ENCODE measurements at places on chromosomes 12 and 14.

- DNase-seq = no peak
Measured at GRCh38 chr12:123807670-123808069, 45.6 kb downstream of the DNAH10 start.

- DNase-seq = peak; percentile 60
Measured at GRCh38 chr12:118377884-118378470, 1.6 kb downstream of the SUDS3 start.

DNA sequence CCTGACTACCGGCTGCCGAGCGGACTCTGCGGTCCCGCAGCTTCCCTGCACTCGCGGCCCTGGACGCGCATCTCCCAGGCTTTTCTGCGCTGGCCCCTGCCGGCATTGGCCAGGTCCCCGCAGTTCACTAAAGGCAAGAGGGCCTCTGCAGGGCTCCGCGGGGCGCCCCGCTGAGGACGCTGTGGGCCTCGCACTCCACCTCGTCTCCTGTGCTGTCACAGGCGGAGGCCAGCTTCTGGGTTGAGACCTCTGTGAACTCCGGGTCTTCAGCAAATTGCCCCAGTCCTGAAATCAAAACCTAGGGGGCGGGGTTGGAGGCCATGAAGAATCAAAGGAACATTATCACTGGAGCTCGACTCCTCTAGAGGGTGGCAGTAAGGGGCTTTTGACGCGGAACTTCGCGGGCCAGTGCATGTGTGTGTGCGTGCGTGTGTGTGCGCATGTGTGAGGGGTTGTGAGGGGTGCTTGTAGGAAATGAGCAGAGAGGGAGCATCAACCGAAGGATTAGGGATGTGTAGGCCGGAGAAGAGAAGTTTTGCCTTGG, 68.5 kb upstream of the CAPRIN2 start:
- DNase-seq = peak; percentile 32

- no peak for DNase-seq
Measured at GRCh38 chr12:87783467-87783866, 245.7 kb downstream of the C12orf50 start.

- DNase-seq = peak; percentile 59
Measured at GRCh38 chr12:8549381-8549780, 8.7 kb upstream of the CLEC4E start.

- peak; percentile 60 for DNase-seq
Measured at GRCh38 chr12:19530637-19531023, 91.3 kb downstream of the AEBP2 start.

DNA sequence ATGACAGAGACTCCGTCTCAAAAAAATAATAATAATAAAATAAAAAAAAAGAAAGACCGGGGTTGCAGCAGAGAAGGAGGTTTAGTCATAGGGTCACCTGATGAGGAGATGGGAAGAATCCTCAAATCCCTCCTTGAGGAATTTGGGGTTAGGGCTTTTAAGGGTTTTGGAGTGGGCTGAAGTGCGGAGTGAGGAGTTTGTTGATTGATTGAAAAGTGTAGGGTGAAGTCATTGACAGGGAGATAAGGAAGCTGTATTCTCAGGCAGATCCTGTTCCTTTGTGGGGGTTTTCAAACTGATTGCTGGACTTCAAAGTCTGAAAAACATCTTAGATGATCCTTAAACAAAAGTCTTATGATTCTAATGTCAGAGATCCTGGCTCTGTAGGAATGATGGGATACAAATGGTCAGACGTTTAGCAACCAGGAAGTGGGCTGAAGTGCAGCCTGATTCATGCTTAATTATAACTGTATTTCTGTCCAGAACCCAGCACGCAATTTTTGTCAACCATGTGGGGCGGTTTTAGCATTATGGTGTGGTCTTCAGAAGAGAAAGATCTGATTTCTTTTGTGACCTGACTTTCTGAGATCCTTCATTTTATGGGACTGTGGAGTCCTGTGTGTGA, 16.0 kb downstream of the FNTB start:
- DNase-seq = peak; percentile 84

- DNase-seq = no peak
Measured at GRCh38 chr14:97025722-97026121, 228.5 kb downstream of the VRK1 start.

GRCh38 chr14:72594099-72594901, 299.6 kb downstream of the DPF3 start:
- DNase-seq = no peak

GRCh38 chr12:94277426-94278000, 129.1 kb downstream of the PLXNC1 start:
- DNase-seq = peak; percentile 79

DNA sequence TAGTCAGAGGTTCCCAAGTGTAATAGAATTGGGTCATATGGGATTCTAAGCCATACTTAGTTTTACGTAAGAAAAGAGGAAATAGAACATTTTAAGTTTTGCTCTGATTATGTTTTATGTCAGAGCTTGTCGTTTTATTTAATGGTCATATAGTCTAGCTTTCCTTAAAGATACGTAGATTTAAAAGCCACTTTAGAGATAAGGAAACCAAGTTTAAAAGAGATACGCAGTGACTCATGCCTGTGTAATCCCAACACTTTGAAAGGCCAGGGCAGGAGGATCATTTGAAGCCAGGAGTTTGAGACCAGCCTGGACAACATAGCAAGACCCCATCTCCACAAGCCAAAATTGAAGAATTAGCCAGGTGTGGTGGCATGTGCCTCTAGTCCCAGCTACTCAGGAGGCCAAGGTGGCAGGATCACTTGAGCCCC, 19.5 kb downstream of the MAPK1IP1L start:
- no peak for DNase-seq

DNA sequence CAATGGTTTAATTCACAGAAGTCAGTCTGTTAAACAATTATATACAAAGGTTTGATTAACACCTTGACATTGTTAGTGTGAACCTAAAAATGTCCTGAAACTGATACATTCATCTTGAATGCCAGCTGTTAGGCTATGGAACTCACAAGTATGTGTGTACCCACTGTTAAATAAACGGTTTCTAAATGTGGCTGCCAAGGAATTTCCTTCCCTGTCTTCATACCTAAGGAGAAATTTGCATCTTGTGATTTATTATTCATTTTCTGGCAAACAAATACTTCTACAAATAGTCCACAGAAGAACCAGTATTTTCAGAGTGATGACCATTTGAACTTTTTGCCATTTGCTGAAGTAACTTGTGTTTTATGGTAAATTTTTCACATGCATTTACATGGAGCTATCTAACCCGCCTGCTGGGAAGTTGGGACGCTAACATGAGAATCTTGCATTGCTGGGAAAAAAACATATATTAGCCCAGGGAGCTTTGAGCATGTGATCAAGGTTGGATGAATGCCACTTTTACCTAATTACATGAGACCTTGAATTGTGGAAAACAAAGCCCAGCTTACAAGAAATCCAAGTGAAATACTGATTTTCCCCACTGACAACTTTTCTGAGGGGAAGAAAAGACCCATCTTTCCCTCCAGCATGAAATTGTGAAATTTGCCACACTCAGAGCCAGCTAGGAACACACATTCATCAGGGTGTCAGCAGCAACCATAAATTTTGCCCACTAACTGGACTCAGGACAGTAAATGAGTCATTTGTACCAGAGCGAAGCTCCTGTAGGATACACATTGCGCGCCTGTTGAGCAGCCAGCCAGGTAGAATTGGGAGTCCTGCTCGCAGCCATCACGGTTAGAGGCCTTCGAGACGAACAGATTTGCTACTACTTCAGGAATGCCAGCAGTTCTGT, 118.0 kb downstream of the KICS2 start:
- DNase-seq = peak; percentile 89

GRCh38 chr12:41970744-41971143, 173.9 kb downstream of the GXYLT1 start:
- DNase-seq = no peak

DNA sequence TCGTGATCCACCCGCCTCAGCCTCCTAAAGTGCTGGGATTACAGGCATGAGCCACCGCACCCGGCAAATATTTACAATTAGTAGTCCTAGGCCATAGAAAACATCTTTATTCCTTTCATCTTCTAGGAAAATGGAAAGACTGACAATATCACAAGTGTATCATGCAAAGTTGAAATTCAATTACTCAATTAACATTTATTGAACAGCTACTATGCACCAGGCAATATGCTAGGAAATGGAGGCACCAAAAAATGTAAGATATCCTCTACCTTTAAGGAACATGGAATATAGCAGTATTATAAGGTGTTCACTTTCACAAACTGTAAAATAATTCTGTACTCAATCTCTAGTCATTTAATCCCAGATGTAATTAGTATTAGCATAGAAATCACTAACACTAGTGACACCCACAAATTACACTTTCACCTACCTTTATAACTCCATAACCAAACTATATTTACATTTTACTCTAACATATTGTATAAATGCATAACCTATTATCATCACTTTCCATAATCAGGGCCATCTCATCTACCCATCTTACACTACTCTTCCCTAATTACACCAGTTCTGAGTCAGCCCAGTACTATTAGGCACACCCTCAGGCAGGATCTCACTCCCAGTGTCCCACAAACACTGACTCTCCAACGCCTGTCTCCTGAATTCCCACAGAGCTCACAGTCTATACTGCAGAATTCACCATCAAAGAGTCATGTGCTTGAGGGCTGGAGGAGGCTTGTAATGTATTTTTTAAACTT, 10.4 kb downstream of the CORO1C start:
- peak; percentile 71 for DNase-seq

DNA sequence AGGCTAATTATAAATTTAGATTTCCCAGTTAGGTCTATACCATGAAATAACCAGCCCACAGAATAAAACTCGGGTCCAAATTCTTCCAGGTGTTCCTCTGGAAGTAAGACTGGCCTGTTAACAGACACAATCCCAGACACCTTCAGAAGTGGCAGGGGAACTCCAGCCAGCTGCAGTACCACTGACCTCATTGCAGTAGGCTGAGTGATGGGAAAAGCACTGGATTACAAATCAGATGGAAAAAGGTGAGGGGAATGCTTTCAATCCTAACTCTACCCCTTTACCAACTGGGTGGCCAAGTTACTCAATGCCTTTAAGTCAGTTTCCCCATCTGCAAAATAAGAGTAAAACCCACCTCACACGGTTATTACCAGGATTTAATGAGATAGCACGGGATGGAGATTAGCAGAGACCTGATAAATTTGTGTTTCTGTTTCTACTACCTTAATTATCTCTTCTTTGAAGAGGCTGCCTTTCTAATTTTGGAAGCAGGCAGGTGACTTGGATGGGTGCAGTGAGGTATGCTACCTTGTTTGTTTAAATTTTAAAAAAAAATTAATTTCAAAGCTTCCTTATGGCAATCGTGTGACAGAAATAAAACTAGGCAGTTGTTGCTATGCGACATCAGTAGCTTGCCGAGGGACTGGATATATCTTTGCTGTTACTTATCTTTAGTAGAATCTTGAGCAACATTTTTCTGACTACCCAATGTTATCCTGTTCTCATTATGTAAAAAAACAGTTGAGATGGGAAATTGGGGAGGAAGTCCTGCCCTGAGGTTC, 167.3 kb upstream of the GRIN2B start:
- DNase-seq = no peak

DNA sequence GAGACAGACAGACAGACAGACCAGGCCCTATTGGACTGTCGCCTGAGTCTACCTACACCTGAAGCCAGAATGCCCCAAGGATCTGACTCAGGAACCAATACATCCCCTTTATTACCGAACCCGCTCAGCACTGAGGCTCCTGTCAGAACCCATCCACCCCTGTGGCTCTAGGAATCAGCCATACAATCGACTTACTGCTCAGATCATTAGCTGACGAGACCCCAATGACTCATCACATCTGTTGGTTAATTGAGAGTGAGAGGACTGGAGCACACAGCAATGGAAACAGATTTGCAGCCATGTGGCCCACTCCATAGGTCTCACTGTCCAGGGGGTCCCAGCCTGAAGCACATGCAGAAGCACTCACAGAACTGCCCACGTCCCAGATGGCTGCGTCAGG, 15.2 kb downstream of the ITPK1 start:
- no peak for DNase-seq

- no peak for DNase-seq
Measured at GRCh38 chr12:51600721-51601120, 9.7 kb downstream of the SCN8A start.

GRCh38 chr12:72836194-72836593, 564.0 kb downstream of the TRHDE start:
- no peak for DNase-seq

- DNase-seq = no peak
Measured at GRCh38 chr12:47209014-47209413, 129.3 kb upstream of the AMIGO2 start.

GRCh38 chr14:77177702-77178101, 3.9 kb upstream of the TMEM63C start:
- peak; percentile 19 for DNase-seq

DNA sequence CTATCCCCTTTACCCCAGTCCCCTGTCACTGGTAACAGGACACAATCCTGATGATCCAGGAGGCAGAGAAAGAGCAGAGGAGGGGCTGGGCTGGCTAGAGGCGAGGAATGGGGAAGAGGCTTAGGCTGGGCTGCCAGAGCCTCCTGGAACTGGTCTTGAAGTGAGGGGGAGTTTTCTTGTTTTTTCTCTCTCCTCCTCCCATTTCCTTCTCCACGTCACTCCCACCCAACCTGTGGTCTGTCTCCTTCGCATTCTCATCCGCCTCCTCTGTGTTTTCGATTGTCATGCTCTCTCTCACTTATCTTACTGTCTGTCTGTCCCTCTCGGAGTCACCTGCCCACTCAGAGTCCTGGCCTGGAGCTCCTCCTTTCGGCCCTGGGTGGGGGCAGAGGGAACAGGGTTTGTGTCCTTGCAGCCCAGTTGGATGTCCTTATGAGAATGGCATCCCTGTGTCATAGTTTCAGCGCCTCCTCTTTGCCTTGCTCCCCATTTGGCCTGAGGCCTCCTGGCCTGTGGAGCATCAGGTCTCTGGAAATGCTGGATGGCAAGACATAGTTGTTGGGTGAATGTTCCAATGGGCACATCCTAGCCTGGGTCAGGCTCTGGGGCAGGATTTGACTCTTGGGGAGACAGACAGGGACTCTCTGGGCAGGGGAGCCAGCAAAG, 3.4 kb upstream of the KRT80 start:
- DNase-seq = no peak

- DNase-seq = no peak
Measured at GRCh38 chr12:94148739-94149118, 352 bp downstream of the PLXNC1 start.

DNA sequence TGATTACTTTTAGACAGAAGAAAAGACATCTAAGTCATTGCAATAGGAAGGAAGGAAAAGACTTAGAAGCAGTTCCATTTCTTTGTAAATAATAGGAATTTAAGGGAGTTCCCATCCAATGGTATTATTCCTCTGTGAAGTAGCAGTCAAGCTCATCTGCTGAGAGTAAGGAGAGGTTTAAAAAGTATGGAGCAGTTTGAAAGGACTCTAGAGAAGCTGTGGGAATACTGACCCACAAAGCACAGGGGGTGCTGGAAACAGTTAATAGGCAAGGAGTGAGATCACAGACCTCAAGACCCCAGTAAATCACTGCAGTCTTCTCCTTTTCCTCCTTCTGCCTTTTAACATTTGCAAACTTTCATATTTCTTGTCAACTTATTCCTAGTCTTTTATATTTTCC, 428.5 kb downstream of the ADAMTS20 start:
- DNase-seq = no peak

GRCh38 chr14:104554608-104555429, 24.7 kb upstream of the C14orf180 start:
- DNase-seq = no peak

GRCh38 chr14:27587103-27587502, 989.3 kb upstream of the NOVA1 start:
- no peak for DNase-seq

- DNase-seq = peak; percentile 26
Measured at GRCh38 chr12:68951652-68952051, 18.7 kb upstream of the CPM start.

All from fibroblast of mammary gland (primary cell).